ENCODE measurements at places on chromosomes 6 and 20.

DNA sequence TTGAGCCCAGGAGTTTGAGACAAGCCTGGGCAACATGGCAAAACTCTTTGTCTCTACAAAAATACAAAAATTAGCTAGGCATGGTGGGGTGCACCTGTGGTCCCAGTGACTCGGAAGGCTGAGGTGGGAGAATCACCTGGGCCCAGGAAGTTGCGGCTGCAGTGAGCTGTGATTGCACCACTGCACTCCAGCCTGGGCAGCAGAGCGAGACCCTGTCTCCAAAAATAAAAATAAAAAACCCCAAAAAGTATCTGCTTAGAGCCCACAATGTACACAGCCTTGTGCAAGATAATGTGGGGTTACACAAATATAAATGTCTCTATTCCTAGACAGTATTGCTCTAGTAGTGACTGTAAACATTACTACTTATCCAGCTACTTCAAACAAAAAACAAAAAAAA is 5.9 kb downstream of the ESF1 start:
- DNase-seq, result no peak

DNA sequence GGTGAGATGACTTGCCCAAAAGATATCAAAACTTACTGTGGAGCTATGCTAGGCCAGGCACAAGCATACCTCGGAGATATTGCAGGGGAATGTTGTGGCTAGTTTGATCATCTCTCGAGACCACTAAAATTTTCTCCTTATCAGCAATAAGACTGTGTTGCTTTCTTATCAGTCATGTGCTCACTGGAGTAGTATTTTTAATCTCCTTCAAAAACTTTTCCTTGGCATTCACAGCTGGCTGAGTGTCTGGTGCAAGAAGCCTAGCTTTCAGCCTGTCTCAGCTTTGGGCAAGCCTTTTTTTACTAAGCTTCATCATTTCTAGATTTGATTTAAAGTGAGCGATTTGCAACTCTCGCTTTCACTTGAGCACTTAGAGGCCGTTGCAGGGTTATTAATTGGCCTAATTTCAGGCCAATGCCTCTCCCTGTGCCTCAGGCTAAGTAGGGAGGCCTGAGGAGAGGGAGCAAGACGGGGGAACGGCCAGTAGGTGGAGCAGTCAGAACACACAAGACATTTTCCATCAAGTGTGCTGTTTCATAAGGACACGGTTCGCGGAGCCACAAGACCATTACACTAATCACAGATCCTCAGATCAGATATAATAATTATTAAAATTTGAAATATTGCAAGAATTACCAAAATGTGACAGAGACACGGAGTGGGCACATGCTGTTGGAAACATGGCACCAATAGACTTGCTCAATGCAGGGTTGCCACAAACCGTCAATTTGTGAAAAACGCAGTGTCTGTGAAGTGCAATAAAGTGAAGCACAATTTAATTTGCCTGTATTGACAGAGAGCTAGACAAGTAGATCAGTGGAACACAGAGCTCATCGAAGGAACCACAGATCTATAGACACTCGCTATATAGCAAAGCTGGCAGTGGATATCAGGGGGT is 106.8 kb upstream of the SIRPG start:
- no peak for DNase-seq

GRCh38 chr6:142737368-142738034 is 207.5 kb downstream of the HIVEP2 start:
- DNase-seq, result no peak

GRCh38 chr6:170038251-170038650 is 252.6 kb downstream of the DLL1 start:
- no peak for DNase-seq

DNA sequence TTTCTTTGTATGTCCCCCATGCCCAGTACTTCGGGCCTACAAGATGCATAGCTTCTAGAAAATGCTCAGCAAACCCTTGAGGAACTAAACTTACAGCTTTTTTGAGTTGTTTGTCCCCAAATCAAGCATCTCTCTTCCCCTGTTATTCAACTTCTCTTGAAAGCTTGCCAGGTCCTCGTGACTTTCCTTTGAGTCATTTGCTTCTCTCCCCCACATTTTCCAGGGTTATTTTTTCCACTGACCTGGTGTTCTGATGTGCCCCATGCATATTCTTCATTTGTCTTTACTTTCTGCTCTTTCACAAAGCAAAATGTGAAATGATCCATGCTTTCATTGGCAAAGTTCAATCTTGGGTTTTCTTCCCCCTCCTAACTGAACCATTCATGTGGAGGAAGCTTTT is 204.8 kb downstream of the TFAP2A start:
- no peak for DNase-seq

- DNase-seq, result no peak
These were observed 45.6 kb upstream of the ANKEF1 start for GRCh38 chr20:9989066-9989724.

DNA sequence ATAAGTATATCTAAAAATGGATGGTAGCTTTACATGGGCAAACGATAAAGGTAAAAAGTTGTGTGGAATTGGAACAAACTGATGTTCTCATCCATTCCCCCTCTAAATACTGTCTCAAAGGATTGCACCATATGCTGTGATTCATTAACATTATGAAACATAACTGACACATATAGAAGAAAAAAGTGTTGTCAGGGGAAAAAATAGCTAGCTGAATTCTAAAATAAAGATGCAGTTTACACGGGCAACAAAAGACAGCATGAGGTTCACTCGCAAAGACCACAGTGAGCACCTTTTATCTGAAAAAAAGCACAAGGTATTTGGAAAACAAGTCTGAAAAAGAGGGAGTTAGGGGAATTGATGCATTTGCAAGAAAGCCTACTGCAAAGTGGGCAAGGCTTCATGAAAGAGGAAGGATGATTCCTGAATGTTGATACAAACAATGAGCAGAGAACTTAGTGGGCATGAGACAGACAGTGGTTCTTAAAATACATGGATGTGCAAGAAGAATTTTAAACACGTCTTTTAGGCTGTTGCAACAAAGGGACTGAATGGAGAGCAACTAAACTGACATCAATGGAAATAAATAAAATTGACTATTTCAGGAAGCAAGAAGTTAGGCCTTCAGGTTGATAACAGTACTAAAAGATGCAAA is 280.9 kb downstream of the KIF16B start:
- no peak for DNase-seq

DNA sequence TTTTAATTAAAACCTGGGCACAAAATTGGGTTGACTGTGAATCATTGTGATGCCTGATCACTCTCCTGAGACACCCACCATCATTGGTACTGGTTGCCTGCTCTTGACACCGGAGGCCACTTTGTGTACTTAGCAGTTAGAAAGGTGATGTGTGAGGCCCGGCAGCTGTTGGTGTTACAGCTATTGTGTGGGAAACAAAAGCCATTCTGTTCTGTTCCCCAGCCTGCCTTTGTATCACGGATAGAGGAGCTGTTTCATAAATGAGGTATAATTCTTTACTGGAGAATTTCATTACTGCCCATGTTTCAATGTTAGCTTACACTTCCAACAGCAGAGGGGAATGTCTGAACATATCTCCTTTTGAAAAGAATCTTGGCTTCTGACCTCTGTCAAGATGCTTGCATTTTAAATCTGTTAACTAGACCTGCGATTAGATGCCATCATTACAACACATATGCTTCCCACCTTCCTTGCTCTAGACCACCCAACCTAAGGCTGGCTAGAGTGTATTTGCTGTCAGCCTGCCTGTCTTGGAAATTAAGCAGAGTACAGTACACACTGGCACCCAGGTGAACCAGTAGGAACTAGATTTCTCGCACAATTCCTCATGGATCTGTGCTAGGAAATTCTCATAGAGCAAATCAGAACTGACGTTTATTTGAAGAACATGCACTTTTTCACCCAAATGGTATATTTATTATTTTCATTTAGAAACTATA is 142.4 kb upstream of the INSM1 start:
- no peak for DNase-seq

- DNase-seq, result no peak
These were observed 221.3 kb upstream of the SUPT3H start for GRCh38 chr6:45599053-45599452.

GRCh38 chr6:89311853-89312531 is 3.1 kb downstream of the GABRR2 start:
- no peak for DNase-seq

- DNase-seq, result no peak
These were observed 3.1 kb downstream of the ZUP1 start for GRCh38 chr6:116665464-116665863.

GRCh38 chr6:56655249-56655648 is 12.6 kb upstream of the DST start:
- DNase-seq, result no peak

DNA sequence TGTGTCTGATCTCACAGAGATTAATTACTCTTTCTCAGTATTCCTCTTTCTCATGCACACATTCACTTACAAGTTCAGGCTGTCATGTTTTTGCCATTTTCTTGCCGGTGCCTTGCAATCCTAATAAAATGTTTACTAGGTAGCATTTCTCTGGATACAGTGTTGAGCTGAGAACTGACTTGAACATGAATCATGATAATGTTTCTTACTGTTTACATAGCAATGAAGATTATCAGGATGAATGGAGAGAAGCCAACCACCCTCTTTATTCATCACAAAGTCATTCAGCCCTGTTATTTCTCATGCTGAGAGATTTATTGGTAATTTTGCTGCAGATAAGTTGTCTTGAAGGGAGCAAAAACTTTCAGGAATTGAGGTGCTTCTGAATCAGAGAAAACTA is 185.5 kb upstream of the ECI2 start:
- DNase-seq, result no peak

DNA sequence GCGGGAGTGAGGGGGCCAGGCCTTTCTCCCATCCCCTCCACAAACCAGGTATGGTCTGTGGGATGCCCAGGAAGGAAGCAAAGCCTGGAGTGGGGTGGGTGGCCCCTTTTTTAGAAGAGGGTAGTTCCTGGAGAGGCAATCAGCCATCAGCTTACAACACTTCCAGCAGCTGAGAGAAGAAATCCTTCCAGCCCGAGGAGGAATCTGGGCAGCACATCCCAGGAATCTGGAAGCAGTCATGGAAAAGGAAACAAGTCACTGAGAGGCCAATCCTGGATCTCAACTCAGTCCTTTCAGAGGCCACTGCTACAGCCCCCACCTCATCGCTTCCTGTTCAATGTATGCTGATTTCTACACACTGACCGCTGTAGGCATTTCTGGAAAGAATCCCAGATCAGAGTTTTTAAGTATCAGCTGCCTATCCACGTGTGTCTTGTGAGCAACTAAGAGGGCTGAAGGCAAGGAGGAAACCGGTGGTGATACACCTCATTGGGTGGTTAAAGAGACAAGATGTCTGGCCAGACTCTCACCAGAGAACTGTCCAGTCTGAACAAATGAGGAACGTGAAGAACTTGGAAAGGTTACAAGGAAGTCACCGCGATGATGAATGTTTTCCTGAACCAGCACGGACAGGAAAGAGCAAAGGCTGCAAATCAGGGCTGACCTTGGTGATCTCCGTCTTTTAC is 92.9 kb upstream of the SHLD1 start:
- DNase-seq, result no peak

- no peak for DNase-seq
These were observed 86.6 kb downstream of the PHACTR3 start for GRCh38 chr20:59690976-59691375.

- no peak for DNase-seq
These were observed 73.3 kb downstream of the OTOR start for GRCh38 chr20:16821211-16822089.

GRCh38 chr20:2387180-2387577 is 6.5 kb downstream of the TGM6 start:
- peak; percentile 7 for DNase-seq

- DNase-seq, result no peak
These were observed 6.8 kb downstream of the MAS1 start for GRCh38 chr6:159897603-159898002.

DNA sequence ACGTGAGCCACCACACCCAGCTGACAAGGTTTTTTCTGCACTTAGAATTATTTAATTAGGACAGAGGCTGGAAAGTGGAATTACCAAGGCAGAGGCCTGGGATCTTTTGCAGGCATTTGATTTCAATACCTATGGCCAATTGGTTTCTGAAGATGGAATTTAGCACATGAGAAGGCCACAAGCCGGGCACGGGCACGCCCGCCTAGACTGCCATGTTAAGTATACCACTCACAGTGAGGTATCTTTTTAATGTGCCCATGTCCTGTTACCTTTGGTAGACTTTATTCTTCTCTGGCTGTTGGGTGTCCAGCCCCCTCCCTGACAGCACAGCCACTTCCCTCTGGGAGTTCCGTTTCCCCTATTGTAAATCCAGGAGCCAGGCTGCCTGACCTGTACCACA is 18.0 kb upstream of the TAF8 start:
- DNase-seq, result no peak

DNA sequence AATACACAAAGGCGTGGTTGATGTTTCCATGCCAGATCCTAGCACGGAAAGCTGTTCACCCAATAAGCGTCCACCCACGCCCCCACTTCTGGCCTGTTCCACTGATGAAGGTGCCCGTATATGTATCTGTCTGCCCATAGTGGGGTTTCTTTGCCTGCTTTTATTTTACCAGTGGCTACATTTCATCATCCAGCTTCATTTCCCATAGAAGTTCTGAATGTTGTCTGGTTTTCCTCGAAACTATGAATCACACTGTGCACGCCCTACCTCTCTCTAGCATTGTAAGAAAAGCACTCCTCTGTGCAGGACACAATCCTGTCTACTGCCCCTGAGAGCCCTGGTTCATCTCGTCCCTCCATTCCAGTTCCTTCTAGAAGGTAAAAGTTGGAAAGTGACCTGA is 8.8 kb upstream of the CD93 start:
- DNase-seq, result no peak

GRCh38 chr6:5563086-5563485 is 301.8 kb downstream of the FARS2 start:
- DNase-seq, result no peak

GRCh38 chr6:49549691-49550491 is 577 bp upstream of the C6orf141 start:
- DNase-seq, result no peak

DNA sequence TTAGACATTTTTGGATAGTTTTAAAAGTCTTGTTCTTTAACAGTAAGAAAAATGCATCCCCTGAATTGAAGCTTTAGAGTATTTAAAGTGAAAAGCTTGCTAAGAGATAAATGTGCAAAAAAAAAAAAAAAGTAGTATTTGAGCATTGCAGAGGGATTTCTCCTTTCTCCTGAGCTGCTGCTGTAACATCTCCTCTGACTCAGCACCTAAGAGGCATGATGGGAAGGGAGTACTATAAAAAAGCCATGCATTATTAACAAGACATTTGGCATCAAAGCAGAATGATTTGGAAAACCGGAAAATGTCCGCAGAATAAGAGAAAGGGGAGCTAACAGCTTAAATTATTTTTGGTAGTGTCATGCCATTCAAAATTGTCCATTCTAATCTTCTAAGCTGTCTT is 27.9 kb downstream of the B4GALT5 start:
- DNase-seq, result no peak

DNA sequence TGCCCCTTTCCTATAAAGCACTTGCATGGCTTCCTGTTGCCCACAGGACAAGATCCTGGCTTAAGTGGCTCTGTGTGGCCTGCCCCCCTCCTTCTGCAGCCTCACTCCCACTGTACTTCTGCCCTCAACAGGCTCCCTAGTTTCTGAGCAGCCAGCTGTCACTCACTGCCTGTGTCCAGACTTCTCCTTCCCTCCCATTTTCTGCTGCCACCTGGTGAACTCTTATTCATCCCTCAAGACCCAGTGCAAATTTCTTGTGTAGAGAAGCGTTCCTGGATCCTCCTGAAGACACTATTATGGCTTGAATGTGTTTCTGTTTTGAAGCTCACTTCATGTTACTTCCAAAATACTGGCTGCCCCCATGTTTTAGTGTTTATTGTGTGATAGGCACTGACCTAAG is 26.5 kb downstream of the SNPH start:
- no peak for DNase-seq
